ENCODE measurements at places on chromosomes 3 and 15.

GRCh38 chr3:105613120-105613519 is 246.4 kb downstream of the ALCAM start:
- no peak for DNase-seq

- DNase-seq, result no peak
These were observed 36.0 kb downstream of the ITGB5 start for GRCh38 chr3:124851136-124851535.

DNA sequence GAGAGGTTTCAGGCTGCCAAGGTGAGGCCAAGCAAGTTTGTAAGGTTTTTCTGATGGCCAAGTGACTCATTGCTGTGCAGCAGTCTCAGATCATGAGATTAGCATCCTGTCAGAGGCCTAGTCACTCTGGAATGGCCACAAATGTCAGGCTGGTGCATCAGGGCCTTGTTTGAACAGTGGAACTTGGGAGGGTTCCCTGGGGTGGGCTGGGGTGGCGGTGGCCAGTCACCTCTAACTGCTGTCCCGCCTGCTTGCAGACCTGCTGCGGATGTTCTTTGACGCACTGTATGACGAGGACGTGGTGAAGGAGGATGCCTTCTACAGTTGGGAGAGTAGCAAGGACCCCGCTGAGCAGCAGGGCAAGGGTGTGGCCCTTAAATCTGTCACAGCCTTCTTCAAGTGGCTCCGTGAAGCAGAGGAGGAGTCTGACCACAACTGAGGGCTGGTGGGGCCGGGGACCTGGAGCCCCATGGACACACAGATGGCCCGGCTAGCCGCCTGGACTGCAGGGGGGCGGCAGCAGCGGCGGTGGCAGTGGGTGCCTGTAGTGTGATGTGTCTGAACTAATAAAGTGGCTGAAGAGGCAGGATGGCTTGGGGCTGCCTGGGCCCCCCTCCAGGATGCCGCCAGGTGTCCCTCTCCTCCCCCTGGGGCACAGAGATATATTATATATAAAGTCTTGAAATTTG is 2.8 kb upstream of the FAM131A start:
- DNase-seq, result peak; percentile 66

DNA sequence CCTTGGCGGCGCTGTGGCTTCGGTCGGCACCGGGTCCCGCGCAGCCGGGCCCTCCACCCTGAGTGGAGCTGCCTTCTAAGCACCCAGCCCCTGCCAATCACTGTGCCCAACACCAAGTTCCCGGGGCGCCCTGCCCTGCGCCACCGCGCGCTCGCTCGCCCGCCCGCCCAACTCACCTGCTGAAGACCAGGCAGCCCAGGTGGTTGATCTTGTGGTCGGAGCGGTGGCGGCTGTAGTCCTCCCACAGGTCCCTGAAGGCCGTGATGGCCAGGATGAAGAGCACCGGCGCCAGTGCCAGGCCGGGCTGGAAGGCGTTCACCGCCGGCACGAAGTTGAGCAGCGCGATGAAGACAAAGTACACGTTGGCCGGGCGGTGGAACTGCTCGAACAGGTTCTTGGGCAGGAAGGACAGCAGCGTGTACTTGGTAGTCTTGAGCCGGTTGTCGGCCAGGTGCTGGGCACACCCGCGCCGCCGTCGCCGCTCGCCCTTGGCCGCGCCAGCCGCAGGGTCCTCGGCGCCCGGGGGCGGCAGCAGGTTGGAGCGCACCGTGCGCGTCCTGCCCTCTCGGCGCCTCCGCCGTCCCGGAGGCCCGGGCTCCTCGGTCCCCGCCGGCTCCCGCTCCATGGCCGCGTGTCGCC is 536 bp downstream of the ATP10A start:
- DNase-seq, result peak; percentile 23

GRCh38 chr3:54875596-54876268 is 52.1 kb downstream of the LRTM1 start:
- DNase-seq, result no peak

DNA sequence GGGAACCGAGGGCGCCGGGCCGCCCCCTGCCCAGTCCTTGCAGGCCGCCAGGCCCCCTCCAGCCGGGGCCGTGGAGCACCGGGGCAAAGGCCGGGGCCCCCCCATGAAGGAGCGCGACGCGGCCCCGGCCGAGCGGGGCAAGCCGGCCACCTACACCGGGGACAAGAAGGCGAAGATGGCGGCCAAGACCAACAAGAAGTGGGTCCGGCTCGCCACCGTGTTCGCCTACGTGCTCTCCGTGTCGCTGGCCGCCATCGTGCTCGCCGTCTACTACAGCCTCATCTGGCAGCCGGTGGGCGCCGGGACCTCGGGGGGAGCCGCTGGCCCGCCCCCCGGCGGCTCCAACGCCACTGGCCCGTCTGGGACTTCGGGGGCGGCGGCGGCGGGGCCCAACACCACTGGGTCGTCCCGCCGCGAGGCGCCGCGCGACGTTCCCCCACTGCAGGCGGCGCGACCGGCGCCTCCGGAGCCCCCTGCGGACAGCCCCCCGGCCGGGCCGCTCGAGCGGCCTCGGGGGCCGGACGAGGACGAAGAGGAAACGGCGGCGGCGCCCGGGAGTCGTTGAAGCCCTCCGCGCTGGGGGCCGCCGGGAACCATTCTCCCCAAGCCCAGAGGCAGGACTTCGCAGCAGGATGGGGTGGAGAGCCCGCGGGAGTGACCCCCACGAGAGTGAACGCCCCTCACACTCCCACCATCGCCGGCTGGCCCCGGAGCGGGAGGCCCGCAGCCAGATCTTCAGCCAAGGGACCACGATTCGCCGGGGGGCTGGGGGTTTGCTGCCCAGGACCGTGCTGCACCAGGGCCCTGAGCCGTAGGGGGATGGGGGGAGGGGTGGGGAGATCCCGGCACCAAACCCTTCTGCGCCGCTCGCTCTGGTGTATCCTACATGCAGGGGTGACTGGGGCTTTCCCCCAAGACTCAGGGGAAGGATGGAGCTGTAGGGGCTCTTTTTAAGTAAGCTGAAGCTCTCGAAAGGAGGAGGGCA is 753 bp downstream of the INAFM2 start:
- no peak for DNase-seq

DNA sequence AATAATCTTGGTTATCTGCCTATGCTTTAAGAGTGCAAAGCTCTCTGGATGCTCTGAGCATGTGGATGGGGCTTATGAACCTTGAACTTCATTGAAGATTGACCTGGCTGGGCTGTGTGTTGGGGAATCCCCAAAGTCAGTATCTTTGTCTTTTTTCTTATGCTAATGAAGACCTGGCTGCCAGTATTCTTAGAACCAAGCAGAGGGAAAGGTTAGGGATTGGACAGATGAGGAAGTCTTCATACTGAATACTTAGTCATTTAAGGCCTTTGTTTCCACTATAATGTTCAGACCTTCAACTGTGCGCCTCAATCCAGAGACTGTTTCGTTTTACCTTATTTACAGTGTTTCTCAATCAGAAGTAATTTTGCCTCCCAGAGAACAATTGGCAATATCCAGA is 42.5 kb upstream of the CMTM7 start:
- DNase-seq, result no peak

DNA sequence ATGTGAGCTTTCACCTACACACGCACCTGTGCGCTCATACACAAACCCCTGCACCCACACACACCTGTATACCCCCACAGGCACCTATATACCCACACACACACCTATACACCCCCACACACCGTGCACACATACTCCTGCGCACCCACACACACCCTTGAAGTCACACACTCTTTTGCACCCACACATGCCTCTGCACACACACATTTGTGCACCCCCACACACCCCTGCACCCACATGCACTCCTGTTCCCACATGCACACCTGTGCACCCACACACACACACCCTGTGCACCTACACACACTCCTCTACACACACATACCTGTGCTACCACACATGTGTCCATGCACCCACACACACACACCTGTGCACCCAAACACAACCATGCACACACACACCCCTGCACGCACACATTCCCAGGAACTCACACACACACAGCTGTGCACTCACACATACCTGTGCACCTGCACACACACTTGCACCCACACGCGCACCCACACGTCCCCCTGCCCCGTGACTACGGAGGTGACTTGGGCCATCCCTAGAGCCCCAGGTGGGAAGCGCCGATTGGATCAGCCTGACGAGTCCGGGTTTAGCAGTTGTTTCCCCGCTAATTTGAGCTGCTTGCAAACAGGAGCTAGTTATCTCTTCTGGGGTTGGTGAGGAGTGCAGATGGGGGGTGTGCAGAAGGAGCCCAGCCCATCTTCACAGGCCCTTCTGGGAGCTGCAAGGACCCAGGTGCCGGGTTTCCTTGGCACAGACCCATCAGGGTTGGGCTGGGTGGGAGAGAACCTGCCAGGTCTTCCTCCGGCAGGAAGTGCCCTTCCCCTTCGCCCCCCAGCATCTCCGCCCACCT is 97.8 kb downstream of the CHSY1 start:
- no peak for DNase-seq

DNA sequence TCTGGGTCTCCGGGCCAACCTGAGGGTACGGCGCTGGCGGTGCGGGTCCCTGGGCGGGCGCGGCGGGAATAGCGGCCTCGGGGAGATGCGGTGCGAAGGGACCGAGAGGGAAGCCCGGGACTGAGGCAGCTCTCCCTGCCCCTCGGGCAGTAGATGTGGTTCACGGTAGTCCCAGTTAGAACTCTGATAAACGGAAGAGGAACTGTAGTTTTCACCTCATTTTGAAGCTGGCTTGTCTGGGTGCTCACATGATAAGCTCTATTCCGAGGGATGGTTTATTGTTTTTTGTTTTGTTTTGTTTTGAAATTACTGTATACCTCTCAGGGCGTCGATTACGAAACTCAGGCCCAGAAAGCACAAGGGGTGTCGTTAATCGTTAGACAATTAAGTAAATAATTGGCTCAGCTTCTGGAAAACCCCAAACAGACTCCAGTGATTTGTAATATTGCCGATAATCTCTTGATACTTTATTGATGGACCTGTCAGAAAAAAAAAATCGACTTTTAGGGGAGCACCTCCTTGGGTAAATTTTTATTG is 413 bp downstream of the NUSAP1 start:
- no peak for DNase-seq

DNA sequence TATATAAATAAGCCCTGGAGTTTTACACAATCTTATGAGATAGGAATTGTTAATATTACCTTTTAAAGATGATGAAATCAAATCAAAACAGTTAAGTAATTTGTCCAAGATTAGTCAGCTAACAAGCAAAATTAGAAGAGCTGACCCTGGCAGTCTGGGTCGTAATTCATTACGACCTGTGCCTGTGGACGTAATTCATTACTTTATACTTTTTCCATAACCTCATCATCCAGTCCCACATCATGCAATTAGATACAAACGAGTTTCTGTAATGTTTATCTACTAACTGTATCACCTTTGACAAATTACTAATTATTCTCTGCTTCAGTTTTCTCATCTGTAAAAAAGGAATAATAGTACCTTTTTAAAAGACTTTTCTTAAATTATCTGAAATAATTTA is 665.9 kb downstream of the ZBBX start:
- DNase-seq, result no peak

DNA sequence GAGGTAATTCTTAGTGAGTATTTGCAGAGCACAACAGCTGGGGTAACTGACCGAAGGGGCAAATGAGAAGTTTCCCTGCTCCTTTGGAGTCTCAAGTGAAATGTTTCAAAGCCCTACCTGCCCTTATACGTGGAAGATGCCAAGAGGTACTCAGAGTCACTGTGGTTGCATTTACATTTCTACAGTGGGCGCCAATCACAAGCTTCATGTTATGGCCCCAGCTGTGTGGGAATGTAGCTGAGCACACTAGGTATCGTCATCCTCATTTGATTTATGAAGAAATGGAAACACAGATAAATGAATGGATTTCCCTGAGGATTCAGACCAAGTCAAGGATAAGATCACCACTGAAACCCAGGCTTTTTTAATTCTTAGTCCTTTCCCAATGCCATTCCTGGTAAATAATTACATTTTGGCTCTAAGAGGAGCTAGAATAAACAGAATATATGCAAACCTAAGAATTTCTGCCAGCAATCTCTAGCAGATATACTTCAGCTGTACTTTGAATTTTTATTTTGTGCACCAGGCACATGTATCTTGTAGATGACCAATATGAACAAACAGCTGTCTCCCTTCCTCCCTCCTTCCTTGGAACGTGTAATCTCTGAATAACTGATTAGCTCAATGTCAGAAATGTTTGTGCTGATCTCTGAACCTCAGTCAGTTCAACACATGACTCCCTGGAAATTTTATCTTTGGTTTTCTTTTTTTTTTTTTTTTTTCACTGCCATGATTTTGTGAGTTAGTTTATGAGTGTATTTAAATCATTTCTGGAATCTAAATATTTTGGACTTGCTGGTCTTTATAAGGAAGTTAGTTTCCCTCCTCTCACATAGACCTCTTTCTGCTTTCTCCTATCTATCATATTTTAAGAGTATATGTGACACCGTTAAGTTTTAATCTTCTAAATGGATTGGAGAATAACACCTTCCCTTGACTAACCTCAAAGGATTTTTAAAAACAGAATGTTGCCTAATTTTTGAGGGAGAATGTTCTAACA is 69.2 kb downstream of the MAP2K5 start:
- peak; percentile 54 for DNase-seq

DNA sequence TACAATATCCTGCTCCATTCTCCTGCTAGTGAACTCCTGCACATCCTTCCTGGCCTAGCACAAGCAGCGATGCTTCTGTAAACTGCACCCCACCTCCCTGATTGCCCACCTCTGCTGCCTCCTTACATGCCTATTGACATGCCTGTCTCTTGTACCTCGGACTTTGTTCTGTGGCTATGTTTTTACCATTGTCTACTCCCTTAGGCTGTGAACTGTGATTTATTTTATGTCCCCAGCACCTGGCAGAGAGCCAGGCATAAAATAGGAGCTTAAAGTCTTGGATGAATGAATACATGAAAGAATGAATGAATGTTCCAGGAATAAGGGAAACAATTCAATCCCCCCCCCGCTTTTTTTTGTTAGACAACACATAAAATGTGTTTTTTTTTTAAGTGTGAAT is 210.0 kb downstream of the MYRIP start:
- DNase-seq, result no peak

- DNase-seq, result peak; percentile 75
These were observed 39.7 kb downstream of the SPATA12 start for GRCh38 chr3:57100046-57100695.

DNA sequence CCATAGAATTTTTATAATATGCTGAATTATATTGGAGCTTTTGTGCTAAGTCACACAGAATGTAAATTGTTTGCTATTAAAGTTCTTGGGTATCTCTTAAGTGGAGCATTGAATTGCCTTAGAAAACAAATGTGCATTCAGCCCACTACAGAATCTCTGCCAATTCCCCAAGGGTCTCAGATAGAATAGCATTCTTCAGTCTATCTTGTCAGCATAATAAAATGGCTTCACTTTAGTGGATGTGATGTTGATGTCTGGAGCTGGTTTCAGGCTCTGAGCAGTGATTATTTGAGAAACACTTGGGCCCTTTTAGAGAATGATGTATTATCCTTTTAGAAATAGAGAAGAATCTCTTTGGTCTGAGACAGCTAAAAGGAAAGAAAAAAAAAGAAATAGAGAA is 45.2 kb downstream of the LRCH3 start:
- no peak for DNase-seq

GRCh38 chr15:63502843-63503738 is 1.3 kb upstream of the USP3 start:
- peak; percentile 95 for DNase-seq

DNA sequence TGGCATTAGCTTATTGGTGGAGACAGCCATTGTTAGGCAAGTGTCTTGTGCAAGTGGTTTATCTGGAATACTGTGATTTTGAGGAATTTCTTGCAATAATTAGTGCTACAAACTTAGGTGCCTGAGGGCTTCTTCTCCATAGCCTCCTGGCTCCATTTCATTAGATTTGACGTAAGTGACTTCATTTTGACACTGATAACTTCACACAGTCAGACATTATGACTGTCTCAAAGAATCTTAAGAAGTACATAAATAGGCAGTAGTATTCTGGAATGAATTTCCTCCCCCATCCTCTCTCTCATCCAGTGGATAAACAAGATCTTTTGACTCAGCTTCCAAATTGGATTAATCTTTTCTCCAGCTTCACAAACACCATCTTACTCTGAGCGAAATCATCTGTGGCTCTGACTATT is 19.0 kb downstream of the ARL14 start:
- DNase-seq, result no peak

Measured in LHCN-M2 (cell line).